Omental fat pad (tissue), 4 donors: ENCODE measurements at places on chromosomes 11 and 22. TPM values are rescaled to one million over a fixed set of nuclear protein-coding genes. Genes with fewer than 3 reads are reported as not detected.

GRCh38 chr11:1228101-1228821 lies 5.4 kb downstream of the MUC5B start:
- no peak for DNase-seq

The FGF4 gene
- total RNA-seq, result not detected

GRCh38 chr11:9815486-9816136 lies 151.7 kb downstream of the SWAP70 start:
- no peak for DNase-seq

The DDX17 gene
- total RNA-seq, result 341 TPM

The APOBEC3H gene
- total RNA-seq, result 0.63 TPM

GRCh38 chr22:40585310-40585751 lies 51.2 kb downstream of the MRTFA start:
- DNase-seq, result no peak

DNA sequence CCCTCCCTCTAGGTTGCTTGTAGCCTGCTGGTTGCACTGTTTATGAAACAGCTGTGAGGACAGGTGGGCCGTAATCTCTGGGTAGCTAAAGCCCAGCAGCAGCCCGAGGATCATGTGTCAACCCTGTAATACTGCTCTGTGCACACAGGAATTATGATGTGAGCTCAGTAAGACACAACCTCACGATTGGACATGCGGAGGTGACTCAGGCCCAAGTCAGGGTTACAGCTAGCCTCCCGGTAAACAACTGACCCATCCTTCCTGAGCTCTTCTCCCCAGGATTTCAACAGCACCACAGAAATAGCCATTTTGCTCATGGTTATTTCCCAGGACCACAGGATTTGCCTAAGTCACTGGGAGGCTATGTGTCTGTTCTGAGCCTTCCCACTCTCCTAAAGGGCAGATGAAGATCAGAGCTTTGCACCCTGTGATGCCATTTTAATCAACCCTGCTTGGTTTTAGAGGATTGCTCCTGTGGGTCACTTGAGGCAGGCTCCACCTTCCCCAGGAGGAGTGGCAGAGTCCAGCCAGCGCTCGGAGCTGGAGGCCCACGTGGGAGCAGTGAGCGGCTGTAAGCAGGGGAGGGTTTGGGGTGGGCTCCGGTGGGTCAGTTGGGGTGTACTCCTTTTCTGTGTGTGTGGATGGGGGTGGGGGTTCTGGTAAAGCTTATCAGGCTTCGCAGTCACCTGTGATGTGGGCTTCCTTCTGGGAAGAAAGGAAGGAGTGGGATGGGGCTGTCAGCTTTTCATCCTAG lies at the start of gene AMPD3:
Gene AMPD3 (plus strand): TSS at position 387 of the 754 bp plus-strand sequence. CDS start 6,256 bp downstream, outside the sequence.
- no peak for DNase-seq

DNA sequence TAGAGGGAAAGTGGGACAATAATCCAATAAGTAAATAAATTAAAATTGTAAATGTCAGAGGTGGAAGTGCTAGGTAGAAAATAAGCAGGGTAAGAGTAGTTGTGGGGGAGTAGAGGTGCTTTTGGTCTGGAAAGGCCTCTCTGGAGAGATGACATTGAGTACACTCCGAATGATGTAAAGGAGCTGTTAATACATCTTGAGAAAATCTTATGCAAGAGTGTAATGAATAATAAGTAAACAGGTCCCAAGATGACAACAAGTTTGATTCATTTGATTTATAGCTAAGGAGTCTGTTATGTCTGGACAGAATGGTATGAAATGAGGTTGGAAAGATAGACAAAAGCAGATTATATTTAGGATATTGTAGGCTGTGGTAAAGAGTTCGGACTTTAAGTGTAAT lies 87.5 kb downstream of the TMEM135 start:
- no peak for DNase-seq

- no peak for DNase-seq
Observed at GRCh38 chr11:127242676-127243075, 242.1 kb upstream of the KIRREL3 start.

GRCh38 chr11:5489576-5490357 lies 1.3 kb downstream of the OR52D1 start:
- no peak for DNase-seq

- no peak for DNase-seq
Observed at GRCh38 chr11:78313181-78313795, 104.3 kb downstream of the GAB2 start.

- no peak for DNase-seq
Observed at GRCh38 chr11:73976451-73977151, 6.0 kb downstream of the UCP2 start.

- DNase-seq, result no peak
Observed at GRCh38 chr11:26867286-26867685, 126.6 kb upstream of the FIBIN start.

DNA sequence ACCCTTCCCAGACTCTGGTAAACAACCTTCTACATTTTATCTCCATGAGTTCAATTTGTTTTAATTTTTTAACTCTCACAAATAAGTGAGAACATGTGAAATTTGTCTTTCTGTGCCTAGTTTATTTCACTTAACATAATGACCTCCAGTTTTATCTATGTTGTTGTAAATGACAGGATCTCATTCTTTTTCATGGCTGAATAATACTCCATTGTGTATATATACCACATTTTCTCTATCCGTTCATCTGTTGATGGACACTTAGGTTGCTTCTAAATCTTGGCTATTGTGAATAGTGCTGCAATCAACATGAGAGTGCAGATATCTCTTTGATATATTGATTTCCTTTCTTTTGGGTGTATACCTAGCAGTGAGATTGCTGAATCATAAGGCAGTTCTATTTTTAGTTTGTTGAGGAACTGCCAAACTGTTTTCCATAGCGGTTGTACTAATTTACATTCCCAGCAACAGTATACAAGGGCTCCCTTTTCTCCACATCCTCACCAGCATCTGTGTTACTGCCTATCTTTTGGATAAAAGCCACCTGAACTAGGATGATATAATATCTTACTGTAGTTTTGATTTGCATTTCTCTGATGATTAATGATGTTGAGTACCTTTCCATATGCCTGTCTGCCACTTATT lies 93.9 kb downstream of the ATG16L2 start:
- DNase-seq, result no peak

DNA sequence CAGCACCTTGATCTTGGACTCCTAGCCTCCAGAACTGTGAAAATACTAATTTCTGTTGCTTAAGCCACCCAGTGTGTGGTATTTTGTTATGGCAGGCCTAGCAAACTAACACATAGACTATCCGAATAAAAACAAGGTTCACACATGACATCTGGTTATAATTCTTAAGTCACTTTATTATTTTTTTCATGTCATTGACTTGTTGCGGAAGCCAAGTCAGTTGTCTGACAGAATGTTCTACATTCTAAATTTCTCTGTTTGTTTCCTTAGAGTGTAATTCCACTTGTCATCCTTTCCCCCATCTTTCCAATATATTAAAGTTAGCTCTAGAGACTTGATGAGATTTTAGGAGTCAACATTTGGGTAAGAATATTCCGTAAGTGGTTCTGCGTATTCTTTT lies 40.6 kb downstream of the RAB30 start:
- no peak for DNase-seq
